ENCODE measurements at places on chromosomes 5 and 9. TPM values are rescaled to one million over a fixed set of nuclear protein-coding genes. Genes with fewer than 3 reads are reported as not detected.

HMMR gene
- 46.7 TPM for total RNA-seq

GRXCR2 gene
- not detected for total RNA-seq

SPATA31D4 gene
- total RNA-seq: not detected

FIBCD1 gene
- total RNA-seq: 1.1 TPM

MARCHF11 gene
- total RNA-seq: not detected

ANKRD55 gene
- not detected for total RNA-seq

NR5A1 gene
- total RNA-seq: not detected

GCNT4 gene
- 2.5 TPM for total RNA-seq

GAPVD1 gene
- total RNA-seq: 30.8 TPM

IRGM gene
- total RNA-seq: not detected

KIF20A gene
- total RNA-seq: 13.8 TPM

ANKRD18B gene
- 1.8 TPM for total RNA-seq

MED27 gene
- 32.3 TPM for total RNA-seq

IFNA2 gene
- not detected for total RNA-seq

TIGD6 gene
- 2.3 TPM for total RNA-seq

F12 gene
- 7.5 TPM for total RNA-seq

PDE8B gene
- total RNA-seq: not detected

DCTN3 gene
- 150 TPM for total RNA-seq

UCK1 gene
- 13.8 TPM for total RNA-seq

MARCOL gene
- total RNA-seq: not detected

DMGDH gene
- total RNA-seq: not detected

F2RL2 gene
- not detected for total RNA-seq

RLN2 gene
- total RNA-seq: 0.15 TPM

CA9 gene
- total RNA-seq: 2.1 TPM

XPA gene
- total RNA-seq: 4.5 TPM

GRIA1 gene
- total RNA-seq: 1.3 TPM

KIF4B gene
- not detected for total RNA-seq

MAST4 gene
- total RNA-seq: 36.8 TPM

SPARC gene
- total RNA-seq: 214 TPM

GSN gene
- 106 TPM for total RNA-seq
